ENCODE measurements at places on chromosomes 16 and 17.

GRCh38 chr16:79844603-79845002 lies 244.1 kb upstream of the MAF start:
- no peak for DNase-seq

DNA sequence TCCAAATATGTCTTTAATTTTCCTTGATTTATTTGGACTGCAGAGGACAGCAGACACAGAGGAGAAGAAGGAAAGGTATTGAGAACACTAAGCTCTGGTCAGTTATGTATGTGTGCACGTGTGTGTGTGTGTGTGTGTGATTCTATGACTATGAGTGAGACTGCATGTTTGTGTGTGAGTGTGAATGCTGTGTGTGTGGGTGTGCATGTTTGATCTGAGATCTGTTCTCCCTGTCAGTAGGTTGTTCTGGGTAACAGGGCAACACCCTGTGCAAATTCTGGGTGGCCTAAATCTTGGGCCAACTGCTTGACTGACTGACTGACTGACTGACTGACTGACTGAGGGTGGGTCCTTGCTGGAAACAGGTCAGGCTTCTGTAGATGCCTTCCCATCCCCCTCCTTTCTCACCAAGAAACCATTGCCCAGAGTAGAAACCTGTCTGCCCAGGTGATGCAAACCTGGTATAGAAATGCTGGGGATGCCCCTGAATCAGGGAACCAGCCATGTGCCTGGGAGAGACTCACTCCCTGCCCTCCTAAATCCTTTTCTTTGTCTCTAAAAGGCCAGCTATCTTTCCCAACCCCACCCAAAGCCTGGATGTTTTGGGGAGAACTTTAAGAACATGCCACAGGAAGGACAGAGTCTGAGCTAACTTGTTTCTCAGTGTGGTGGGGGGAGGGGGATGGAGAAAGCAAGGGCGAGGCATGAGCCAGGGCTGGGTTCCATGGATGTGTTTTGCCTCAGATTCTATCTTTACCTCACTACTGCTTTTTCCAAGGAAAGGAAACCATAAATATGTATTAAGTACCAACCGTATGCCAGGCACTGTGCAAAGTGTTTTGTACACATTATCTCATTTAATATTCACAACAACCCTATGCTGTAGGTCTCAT lies 4.5 kb upstream of the NR1D1 start:
- DNase-seq, result no peak

DNA sequence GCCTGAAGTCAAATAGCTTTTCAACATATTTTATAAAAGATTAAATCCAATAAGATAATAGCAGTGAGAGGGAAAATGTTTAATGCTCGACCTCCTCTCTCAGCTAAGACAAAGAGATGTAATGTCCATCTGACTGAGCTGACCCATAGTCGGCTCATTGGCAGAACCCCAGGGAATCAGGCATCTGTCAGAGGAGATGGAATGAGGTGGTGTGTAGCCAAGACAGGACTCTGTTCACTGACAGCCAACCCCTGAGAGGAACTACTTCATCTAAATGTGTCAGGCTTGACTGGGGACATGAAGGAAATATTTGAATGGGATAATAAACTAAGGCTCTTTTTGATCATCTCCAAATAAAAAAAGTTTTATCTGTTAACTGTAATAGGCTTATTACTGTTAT lies 188.0 kb downstream of the CDH11 start:
- no peak for DNase-seq

- no peak for DNase-seq
These were observed 52.8 kb upstream of the TOB1 start for GRCh38 chr17:50918933-50919296.

DNA sequence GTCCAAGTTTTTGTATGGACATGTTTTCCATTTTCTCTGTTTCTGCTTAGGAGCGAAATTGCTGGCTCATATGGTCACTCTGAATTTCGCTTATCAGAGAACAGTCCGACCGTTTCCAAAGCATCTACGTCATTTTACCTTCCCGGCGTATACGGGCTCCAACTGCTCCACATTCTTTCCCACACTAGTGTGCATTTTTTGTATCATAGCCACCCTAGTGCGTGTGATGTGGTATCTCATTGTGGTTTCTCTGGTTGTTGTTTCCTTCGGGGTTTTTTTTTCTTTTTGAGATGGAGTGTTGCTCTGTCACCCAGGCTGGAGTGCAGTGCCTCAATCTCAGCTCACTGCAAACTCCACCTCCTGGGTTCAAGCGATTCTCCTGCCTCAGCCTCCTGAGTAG lies 31.0 kb upstream of the BHLHA9 start:
- DNase-seq, result no peak

GRCh38 chr17:50130559-50131305 lies 772 bp upstream of the SAMD14 start:
- DNase-seq, result no peak

DNA sequence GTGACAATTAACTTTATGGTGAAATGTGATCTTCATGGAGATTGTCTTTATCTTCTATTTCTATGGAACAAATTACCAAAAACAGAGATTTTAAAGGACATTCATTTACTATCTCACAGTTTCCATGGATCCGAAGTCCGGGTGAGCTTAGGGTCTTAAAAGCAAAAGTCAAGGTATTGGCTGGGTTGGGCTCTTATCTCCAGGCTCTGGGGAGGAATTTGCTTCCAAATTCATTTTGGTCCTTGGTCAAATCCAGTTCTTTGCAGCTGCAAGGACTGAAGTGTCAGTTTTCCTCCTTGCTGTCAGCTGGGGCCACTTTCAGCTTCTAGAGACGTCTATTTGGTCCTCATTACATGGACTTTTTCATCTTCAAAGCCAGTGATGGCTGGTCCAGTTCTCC lies 395.8 kb upstream of the MAF start:
- DNase-seq, result no peak

- DNase-seq, result no peak
These were observed at the start of gene IRX3 for GRCh38 chr16:54286366-54287130. Gene IRX3 (minus strand): TSS chr16:54286787. CDS start chr16:54286050, 737 bp downstream.

- DNase-seq, result no peak
These were observed 2.8 kb downstream of the PLCD3 start for GRCh38 chr17:45129426-45129939.

DNA sequence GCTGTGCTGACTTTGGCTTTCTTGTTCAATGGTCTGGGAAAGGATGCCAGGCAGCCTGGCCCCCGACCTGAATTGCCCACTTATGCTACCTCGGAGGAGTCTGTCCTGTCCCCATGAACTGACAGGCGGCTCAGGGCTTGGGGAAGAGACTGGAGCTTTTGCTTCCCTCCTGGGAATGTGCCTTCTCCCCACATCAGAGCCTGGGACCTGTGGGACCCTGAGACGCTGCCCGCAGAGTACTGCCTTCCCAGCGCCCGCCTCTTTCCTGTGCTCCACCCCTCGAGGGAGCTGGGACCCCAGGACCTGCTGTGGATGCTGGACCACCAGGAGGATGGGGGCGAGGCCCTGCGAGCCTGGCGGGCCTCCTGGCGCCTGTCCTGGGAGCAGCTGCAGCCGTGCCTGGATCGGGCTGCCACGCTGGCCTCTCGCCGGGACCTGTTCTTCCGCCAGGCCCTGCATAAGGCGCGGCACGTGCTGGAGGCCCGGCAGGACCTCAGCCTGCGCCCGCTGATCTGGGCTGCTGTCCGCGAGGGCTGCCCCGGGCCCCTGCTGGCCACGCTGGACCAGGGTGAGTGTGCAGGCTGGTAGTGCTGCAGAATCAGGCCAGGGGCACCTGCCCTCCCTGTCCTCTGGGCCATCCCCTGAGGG lies 18.5 kb downstream of the FCSK start:
- DNase-seq, result no peak

DNA sequence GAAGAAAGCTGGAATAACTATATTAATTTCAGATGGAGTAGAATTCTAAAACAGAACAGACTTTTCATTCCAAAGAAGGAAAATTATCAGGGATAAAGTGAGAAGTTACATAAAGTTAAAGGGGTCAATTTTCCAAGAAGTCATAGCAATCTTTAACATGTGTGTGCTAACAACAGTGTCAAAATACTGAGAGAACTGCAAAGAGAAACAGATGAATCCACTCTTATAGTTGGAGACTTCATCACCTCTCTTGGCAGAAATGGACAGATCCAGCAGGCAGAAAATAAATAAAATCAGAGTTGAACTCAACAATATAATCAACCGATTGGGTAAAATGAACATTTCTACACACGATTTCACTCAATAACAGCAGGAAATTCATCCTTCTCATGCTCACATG lies 5.4 kb downstream of the ABCA9 start:
- DNase-seq, result no peak

GRCh38 chr17:8272421-8272820 lies 16.0 kb upstream of the RANGRF start:
- DNase-seq, result no peak

DNA sequence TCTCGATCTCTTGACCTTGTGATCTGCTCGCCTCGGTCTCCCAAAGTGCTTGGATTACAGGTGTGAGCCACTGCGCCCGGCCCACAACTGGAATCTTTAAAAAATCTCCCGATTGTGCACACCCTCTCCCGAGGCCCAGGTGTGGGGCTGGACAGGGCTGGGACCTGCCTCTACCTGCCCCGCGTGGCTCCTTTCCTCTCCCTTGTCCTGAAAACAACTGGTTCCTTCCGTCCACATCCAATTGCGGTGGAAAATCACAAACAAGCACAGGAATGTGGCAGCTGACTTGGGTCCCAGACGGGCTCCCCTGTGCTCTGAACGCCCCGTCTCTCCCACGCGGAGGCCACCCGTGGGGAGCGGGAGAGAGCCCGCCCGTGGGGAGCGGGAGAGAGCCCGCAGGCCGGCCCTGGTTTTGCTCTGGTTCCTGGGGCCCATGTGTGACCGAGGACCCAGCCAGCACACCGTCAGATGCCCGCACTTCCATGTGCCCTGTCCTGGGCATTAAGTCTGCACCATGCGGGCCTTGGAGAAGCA lies 3.0 kb upstream of the TMEM204 start:
- no peak for DNase-seq

DNA sequence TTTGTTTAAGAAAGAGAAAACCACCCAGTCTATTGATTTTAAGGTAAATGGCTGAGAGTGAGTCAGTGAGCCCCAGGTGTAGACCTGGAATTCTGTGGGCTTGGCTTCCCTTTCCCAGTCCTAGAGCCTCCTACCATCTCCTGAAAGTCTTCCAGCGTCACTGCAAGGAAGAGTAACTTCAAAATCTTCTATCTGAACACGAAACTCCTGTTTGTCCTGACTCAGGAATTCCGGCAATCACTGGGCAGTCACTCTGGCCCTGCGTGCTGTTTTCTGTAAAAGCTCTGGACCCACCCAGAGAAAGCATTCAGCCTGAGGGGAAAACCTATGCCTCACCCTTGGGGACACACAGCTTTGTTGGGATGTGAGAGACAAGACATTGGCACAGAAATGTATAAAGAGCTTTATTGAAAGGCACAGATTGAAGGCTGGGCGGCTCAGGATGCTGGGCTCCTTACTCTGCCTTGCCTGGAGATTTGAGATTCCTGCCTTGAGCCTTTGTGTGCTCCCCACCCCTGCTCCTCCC lies 15.9 kb downstream of the MINK1 start:
- DNase-seq, result no peak

DNA sequence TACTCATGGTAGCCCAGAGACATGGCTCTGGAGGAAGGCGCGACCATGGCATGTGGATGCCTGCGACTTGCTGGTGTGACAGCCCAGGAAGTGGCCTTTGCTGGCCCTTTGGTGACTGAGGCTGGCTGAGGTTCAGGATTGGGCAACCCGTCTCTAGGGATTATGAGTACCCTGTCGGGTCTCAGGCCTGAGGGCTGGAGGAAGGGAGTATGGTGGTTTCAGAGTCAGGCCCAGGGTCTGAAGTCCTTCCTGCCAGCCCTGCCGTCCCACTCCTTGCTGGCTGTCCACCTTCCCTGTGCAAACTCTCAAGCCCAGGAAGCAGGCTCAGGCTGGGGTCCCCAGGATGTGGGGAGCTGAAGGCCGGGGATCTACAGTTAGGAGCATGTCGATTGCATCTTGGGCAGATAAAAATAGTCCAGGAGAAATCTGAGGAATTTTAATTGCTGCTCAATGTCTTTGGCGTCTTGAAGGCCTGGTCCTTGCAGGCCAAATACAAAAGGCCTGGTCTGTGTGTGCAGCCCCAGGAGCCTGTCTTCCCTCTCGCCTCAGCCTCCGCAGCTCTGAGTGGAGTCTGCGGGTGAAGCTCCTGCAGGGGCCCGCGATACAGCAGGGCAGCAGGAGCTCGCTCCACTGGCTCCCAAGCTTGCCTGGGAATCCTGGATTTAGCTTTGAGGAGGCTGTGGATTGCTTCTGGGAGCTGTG lies 52.5 kb downstream of the NKD1 start:
- DNase-seq, result no peak

DNA sequence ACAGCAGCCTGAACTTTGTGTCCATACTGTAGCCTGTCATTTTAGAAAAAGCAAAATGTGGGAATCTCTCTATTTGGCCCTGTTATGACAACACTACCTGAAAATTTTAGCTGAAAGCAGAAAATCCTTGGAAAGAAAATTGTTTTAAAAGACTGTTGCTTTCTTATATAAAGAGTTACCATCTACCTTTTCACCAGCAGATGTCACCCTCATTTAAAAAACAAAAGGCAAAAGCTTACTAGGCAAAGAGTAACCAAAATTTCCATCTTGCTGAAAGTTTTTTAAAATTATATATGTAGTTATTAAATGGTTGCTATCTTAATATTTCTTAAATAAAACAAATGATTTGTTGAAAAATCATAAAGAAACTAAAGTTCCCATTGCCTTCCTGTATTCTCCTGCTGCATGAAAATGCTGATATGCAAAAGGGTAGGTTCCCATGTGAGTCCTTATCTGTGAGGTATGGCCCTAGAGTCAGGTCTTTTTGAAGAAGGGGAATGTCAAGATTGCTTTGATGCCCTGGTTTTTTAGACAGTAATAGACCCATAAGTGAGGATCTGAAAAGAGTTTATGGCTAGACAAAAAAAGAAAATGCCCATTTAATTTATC lies 61.0 kb downstream of the TNRC6C start:
- no peak for DNase-seq

DNA sequence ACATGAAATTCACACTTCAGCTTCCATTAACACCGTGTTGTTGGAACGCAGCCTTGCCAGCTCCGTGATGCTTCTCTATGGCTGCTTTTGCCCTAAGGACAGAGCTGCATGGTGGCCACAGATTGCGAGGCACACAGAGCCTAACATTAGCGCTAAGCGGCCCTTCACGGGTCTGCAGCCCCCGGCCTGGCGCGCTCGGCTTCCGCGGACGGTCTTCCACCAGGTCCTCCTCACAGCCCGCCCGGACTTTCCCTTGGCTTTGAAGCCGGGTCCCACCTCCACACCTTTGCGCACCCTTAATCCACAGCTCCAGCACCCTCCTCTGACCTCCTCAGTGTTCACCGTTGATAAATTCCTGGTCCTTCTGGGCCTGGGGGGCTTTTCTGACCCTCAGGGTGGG lies 19.6 kb downstream of the SCGB1C2 start:
- DNase-seq, result no peak

- DNase-seq, result no peak
These were observed 21.2 kb downstream of the IGFBP4 start for GRCh38 chr17:40464392-40464855.

- no peak for DNase-seq
These were observed 11.4 kb downstream of the NDUFAF8 start for GRCh38 chr17:81250286-81251093.

All from activated T-cell treated with anti-CD3 and anti-CD28 coated beads for 1 hour (primary cell).